Urothelium cell line (cell line): ENCODE measurements at places on chromosomes 16 and 17.

DNA sequence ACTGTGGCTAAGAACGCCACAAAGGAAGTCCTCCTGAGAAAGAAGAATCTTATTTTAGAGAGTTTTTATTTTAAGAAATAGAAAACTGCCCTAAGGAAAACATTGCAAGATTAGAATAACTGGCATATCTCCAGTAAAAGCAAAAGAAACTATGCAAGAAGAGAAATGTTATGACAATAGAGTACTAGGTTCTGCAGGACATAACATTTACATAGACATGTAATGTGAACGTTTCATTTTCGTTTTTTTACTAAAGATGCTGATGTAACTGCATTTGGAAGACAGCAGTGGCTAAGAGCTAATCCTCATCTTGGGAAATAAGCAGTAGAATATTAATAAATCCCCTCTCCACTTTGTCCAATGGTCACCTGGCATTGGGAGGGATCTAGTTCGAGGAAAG, 7.8 kb upstream of the ASGR2 start:
- DNase-seq: no peak

GRCh38 chr16:20401475-20402016, 3.0 kb downstream of the PDILT start:
- DNase-seq: no peak

DNA sequence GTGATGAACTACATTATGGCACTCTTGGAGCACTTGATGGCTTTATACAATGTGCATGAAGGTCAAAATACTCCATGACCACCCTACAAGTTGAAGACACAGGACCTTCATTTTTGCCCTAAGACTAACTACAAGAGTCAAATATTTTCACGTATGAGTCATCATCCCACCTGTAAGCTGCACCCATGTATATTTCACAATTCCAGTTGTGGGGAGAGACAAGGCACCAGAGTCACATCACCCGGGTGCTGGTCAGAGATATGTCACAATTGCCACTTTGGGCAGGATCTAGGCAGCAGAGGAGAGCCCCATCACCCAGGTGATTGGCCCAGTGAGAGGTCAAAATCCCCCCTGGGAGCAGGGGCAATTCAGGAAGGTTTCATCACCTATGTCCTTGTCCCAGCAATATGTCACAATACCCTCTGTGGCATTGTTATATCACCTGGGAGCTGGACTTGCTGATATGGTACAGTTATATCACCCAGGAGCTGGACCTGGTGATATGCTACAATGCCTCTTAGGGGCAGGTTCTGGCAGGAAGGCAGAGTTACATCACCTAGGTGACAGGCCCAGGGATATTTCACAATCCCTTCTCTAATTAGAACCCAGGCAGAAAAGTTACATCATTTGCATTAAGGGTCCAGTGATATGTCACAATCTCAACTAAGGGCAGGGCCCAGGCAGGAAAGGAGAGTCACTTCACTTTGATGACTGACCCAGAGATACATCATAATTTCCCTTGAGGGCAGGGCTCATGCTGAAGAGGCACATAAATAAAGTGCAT, 1839.2 kb downstream of the TP53TG3F start:
- peak; percentile 43 for DNase-seq

GRCh38 chr17:38358586-38359513, 7.2 kb downstream of the SOCS7 start:
- DNase-seq: no peak

DNA sequence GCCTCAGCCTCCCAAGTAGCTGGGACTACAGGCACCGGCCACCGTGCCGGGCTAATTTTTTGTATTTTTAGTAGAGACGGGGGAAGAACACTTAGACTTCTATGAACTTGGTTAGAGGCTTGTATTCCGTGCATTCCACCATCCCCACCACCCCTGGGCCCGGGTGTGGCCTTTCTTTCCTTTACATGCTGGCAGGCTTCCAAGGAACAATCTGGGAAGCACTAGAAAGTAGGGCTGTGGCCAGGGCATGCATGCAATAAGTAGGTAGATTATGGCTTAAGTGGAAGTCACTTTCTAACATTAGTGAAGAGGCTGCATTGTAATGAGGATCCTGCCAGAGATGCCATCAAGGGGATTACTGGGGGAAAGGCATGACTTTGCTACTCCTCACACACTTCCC, 171.6 kb downstream of the SHISA6 start:
- DNase-seq: no peak

- DNase-seq: peak; percentile 40
These were observed 364.4 kb downstream of the C16orf95 start for GRCh38 chr16:86952769-86953168.

DNA sequence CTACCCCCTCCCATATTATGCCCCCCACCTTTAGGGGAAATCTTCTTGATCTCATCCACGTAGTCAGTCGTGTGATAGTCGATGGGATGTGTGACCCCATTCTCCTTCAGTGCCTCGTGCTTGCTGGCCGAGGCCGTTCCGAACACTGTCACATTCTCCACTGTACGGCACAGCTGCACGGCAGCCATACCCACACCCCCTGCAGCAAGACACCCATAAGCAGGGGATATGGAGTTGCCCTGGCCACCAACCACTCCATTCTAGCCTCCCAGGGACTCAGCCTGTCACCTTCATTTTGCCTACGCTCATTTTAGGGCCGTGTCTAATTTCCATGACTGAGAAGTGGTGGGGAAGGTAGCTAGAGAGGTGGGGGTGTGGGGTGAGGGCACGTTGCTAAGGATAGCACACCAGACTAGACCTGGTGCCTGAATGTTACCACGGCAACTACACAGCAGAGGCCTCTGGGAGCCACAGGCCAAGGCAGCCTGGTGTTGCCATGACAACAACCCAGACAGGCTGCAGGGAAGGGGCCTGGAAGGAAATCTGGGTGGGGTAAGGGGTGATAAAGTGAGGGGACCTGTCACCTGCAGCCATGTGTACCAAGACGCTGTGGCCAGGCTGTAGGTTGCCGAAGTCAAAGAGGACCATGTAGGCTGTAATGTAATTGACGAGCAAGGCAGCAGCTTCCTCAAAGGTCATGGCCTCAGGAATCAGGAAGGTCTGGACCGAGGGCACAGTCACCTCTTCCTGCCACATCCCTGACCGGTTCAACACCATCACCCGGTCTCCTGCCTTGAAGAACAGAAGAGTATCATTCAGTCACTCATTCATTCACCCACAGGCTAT, 4.0 kb downstream of the VAT1 start:
- DNase-seq: no peak

DNA sequence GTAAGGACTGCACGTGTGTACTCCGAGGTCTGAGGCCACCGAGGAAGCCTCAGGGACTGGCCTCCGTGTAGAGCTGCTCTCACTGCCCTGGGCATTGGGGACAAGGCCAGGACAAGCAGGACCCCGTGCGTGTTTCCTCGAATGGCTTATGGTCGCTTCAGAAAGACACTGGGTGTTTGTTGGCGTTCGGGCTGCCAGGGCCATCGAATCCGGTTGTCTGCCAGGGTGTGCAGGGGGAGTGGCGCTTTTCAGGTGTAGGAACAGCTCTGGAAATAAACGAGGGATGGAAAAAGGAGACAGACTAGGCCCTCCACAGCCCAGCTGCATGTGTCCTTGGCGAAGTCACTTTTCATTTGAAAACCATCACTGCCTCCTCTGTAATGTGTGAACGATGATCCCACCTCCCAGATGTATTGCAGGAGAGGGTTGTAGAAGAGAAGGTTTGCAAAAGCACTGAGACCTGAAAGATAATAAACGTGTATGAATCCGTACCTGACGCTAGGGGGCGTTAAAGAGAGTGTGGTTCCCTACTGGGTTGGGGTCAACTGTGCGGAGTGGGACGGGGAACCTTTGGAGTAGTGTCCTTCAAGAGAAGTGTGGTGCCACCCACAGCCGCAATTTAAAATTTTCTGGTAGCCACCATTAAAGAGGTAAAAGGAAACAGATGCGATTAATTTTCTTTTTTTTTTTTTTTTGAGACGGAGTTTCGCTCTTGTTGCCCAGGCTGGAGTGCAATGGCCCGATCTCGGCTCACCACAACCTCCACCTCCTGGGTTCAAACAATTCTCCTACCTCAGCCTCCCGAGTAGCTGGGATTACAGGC, 2.1 kb upstream of the ZSCAN10 start:
- peak; percentile 61 for DNase-seq

GRCh38 chr16:54288835-54289241, 2.3 kb upstream of the IRX3 start:
- DNase-seq: no peak

- DNase-seq: no peak
These were observed 99.4 kb downstream of the IRF8 start for GRCh38 chr16:85998171-85998867.

DNA sequence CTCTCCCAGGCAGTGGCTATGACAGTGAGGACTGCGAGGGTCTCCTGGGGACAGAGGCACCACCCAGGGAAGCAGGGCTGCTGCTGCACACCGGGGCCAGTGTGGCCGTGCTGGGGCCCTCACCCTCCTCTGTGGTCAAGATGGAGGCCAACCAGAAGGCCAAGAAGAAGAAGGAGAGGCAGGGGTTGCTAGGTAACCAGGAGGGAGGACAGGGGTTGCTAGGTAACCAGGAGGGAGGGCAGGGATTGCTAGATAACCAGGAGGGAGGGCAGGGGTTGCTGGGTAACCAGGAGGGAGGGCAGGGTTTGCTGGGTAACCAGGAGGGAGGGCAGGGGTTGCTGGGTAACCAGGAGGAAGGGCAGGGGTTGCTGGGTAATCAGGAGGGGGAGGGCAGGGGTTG, 55.2 kb downstream of the ACTG1 start:
- DNase-seq: no peak

DNA sequence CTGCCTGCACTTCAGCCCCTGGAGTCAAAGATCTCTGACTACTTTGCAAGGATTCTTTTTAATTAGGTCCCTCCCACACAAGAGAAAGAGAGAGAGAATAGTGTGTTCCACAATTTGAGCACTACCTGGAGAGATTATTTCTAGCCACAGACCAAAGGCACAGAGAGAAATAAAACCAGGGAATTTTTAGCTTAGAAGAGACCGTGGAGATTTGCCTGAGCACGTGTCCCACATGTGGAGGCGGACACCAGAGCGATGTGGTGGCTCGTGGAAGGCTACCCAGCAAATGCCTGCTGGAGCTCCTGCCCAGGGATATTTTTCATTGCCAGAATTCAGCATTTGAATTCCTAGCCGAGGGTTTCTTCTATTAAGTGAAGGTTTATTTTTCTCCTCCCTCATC, 50.6 kb downstream of the MGAT5B start:
- DNase-seq: no peak
